NCI-H1105 (cell line): ENCODE measurements at places on chromosomes 3 and 15.

- DNase-seq = peak; percentile 44
These were observed 17.3 kb downstream of the CD200 start for GRCh38 chr3:112350018-112350810.

- no peak for DNase-seq
These were observed 10.1 kb downstream of the FAM131A start for GRCh38 chr3:184347321-184348056.

- no peak for DNase-seq
These were observed 860.1 kb downstream of the MCTP2 start for GRCh38 chr15:95091444-95091843.

GRCh38 chr3:49880581-49881315 lies 11.0 kb upstream of the CAMKV start:
- DNase-seq = no peak

GRCh38 chr3:108208831-108209230 lies 13.4 kb downstream of the IFT57 start:
- no peak for DNase-seq

- no peak for DNase-seq
These were observed 94.6 kb upstream of the HERC1 start for GRCh38 chr15:63928185-63928842.

- DNase-seq = no peak
These were observed 98.1 kb upstream of the CLSTN2 start for GRCh38 chr3:139836698-139837464.

- no peak for DNase-seq
These were observed 267.8 kb upstream of the FRG2C start for GRCh38 chr3:75396316-75396802.

- DNase-seq = no peak
These were observed 476.6 kb upstream of the TGFBR2 start for GRCh38 chr3:30129765-30130164.

GRCh38 chr3:49133226-49133951 lies 539 bp upstream of the LAMB2 start:
- DNase-seq = peak; percentile 59

- DNase-seq = no peak
These were observed 13.1 kb upstream of the GCNT3 start for GRCh38 chr15:59598461-59598860.

DNA sequence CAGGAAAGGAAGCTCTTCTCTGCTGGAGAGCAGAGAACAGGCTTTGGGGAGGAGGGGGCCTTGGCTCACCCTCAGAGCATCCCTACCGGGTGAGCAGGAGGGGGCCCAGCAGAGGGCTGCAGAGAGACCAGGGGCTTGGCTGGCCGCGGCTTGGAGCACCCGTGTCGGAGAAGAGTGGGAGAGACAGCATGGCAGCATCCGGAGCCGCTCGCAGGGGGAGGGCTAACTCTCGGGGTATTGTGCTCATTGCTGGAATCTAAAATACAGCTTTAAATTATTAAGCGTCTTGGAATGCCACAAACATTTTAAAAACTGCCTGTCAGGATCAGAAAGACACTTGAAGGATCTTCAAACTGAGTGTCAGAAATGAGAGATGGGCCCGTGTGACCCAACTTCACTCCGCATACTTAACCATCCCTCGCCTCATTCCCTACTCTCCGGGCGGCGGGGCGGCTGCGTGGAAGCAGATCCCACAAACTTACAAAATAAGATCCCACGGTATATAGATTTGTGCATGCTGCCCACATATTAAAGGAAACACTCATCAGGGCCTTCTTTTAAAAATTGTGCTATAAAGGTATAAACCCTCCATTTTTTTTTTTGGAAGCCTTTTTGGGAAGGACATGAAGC lies 53.9 kb downstream of the EIF4E3 start:
- no peak for DNase-seq

DNA sequence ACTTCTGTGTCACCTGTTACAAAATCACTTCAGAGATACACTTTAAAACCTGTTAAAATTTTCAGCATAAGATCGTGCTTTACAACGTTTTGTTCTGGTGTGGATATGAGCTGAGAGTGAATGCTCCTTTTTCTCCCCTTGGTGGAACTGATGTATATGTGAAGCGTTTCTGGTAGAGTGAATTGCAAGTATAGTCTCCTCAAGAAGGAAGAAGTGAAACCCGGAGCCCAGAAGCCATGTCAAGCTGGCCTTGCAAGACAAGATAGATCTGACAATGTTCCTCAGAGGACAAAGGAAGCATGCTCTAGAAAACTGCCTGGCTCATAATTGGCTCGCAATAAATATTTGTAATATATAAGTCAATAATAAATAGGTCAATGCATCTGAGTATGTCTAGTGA lies 23.6 kb downstream of the SERPINI2 start:
- no peak for DNase-seq

DNA sequence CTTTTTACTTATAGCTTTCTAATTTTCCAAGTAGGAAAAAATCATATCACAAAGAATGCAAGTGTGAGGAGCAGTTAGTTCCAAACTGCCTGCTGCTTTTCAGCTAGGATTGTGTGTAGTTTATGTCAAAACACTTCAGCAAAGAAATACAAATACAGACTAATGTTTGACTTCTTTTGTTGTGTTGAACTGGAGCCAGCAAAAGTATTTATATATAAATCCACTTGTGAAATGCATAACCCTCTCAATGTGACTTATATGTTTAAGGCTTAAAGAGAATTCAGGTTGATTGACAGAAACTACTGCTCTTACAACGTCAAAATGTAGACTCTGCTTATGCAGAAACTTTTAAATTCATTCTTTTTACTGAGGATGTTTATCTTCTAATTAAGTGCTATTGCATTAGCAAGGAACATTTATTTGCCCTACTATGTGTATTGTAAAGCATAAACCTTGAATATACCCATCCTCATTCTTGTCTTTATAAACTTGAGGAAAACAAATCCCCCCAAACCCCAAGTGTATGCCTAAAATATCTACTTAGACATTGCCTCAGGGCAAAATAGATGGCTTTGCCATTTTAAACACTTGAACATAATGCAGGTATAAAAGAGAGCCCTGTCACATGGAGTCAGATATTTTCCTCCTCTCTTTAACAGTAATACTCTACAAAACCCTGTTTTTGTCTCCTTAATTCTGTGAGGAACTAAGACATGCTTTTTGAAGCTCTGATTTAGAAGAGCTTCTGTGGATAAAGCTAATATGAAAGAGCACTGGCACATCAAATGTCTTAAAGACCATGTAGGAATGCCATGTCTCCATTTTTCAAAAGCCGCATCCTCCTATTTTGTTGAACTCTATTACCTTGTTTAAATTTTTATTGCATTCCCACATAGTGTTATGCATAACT lies 302.8 kb upstream of the TBC1D5 start:
- DNase-seq = no peak

DNA sequence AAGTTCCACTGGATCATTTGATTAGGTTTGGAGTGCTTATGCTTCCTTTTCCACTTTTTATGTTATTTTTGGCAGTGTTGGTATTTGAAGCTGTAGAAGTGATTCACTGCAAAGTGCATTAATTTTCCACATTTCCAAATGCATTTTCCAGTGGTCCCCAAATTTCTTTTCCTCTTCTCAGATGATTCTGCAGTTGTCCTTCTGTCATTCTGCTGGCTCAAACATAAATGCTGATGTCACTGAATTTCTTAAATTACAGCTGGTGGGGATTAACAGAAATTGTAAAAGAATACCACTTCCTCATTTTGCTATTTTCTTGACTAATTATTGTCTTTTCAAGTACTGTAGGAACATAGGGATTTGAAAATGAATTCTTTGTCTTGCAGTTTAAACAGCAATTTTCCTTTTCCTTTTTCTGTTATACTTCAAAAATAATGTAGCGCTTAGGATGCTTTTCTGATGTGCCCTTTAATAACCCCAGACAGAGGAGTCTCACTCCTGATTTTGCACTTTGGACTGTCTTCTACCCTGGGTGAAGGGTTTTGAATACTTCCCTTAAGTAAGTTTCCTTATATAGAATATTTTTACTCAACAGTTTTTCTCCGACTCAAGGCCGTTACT lies 25.0 kb downstream of the MITF start:
- DNase-seq = no peak

DNA sequence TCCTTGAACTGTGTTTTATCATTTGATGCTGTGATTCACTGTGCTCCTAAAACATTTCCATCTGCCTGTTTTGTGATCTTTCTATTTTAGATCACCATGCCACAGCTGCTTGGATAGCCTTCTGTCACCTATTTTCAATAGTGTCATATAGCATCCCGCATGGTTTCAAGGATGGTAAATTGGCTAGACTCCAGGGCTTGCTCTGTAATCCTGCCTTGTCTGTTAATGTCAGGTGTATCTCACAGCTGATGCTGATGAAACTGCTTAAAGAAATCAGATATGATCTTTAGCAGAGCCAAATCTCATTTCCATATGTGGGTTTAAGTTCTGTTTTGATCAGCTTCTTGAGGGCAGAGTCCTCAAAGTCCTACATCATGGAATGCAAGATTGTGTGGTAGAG lies 182.2 kb downstream of the UBE2E2 start:
- peak; percentile 35 for DNase-seq

DNA sequence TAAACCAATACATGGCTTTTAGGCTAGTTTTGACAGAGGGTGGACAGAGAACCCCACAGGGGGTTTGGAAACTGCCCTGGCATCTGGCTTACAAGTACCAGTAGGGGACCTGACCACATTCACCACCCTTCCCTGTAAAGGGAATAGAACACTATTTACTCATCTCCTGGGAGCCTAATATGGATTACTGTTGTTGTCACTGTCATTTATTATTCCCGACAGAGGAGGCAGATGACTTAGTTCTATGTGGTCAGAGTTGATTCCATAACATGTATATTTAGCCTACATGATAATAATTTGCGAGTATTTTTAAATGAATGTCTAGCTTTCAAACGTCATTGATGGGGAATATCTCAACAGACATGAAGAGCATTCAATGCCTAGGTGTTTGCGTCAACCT lies 15.9 kb downstream of the ZBTB38 start:
- DNase-seq = no peak

DNA sequence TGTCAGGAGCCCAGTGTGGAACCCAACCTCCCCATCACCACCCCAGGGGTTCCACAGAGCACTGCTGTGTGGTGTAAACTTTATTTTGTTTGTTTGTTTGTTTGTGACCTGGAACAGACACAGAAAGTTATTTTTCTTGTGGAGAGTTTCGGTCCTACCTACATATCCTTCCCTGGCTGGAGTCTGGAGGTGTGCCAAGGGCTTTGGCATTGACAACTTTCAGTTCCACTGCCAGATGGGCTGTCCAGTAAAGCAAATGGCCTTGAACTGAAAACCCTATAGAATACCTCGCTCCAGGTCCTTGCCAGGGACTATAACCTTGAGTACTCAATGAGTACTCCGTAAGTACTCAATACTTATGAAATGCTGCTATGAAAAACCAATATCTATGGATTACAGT lies 103.5 kb downstream of the MITF start:
- DNase-seq = no peak

DNA sequence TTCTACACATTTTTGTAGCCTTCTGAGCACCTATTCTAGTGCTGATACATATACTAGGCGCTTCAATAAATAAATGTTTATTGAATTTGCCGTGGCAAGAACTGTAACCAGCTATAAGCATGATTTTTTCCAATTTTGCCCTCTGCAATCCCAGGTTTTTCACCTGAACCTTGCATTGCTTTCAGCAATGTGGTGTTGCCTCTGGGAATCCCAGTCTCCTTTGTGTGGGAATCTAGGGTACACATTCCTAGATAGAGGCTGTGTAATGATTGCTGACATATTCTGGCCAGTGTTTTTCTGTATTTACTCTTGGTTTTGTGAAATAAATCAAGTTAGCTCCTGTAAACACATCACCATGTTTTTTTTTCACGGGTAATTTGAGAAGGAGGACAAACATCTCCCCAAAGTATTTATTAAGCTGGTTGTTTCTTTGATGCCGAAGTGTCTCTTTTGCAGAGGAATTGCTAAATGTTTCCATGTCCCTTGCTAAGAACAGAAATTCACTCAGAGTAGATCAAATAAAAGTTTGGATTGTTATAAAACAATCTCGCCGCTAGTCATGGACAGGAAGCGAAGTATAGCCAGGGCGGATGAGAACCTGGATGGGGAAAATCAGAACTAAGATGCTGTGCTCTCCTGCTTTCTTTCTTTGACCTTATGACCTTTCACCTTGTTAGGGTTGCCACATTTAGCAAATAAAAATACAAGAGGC lies 1.2 kb downstream of the CFAP91 start:
- no peak for DNase-seq

DNA sequence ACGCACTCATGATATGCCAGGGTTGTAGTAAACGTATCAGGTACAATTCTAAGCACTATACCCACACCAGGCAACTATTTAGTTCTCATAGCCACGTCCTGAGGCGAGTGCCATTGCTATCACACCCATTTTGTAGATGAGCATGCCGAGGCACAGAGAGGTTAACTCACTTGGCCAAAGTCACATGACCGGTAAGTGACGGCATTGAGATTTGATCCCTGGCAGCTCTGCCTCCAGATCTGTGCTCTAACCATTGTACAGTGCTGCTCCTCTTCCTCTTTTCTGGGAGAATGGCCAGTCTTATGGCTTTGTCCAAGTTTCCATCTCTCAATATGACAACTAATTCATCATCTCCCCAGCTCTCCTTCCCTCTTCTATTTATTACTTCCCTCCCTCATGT lies 18.9 kb upstream of the ATP2B2 start:
- DNase-seq = no peak

- peak; percentile 12 for DNase-seq
These were observed 68.4 kb upstream of the TNFAIP8L3 start for GRCh38 chr15:51162865-51163762.

GRCh38 chr15:101296418-101297405 lies 1.7 kb upstream of the SNRPA1 start:
- no peak for DNase-seq

DNA sequence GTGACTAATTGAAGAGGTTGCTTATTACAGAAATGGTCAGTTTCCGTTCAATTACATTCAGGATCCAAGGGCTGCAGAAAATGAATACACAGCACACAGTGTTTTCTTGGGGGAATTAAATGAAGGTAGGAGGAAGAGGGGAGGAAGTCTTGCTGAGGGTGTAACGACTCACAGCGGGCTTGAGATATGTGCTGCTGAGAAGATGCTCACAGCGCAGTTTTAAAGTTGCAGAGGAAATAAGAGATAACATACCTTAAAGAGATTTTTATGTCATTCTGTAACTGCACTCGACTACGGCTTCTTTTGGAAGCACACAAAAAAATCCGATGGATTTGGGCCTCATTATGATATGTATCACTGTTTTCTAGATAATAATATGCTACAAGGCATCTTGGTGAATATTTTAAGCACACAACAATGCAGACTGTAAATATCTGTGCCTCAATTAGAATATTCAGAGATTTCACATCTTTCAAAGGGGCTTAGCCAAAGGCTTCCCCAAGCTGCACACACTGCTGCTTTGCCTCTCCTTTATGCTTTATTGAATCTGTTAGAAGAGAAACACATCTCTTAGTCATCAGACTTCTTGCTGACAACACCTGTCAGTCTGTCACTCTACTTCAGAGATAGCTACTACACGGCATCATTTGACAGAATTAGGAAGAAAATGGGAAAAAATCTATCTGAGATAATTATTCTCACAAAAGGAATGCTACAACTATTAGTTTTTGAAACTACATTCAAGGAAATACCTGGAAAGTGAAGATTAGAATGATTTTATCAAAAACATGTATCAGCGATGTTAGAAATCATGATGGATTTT lies 773.2 kb downstream of the OTOL1 start:
- peak; percentile 12 for DNase-seq
